ENCODE measurements at places on chromosomes 4 and X.

DNA sequence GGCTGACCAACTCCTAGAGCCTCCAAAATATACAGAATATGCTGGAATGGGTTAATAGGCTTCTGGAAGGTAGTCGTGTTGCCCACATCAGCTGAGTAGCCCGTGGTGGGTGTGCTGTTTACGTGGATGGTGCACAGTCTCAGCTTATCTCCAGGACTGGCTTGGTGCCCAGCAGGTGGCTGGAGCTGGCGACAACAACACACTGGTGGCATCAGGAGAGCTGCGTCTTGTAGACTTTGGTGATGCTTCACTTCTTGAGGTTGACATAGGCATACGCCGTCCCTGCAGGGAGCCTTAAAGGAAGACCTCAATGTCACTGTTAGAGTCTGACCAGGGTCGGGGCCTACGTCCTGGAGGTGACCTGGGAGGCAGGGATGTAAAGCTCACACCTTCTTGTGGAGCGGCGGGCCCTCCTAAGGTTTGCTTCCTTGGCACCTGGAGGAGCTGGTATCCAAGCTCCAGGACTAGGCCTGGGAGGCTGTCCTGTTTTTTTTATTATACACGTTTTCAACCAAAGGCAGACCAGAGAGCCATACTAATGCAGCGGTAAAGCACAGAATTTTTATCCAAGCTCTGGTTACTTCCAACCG, 26.5 kb upstream of the RBMX start:
- no peak for DNase-seq

DNA sequence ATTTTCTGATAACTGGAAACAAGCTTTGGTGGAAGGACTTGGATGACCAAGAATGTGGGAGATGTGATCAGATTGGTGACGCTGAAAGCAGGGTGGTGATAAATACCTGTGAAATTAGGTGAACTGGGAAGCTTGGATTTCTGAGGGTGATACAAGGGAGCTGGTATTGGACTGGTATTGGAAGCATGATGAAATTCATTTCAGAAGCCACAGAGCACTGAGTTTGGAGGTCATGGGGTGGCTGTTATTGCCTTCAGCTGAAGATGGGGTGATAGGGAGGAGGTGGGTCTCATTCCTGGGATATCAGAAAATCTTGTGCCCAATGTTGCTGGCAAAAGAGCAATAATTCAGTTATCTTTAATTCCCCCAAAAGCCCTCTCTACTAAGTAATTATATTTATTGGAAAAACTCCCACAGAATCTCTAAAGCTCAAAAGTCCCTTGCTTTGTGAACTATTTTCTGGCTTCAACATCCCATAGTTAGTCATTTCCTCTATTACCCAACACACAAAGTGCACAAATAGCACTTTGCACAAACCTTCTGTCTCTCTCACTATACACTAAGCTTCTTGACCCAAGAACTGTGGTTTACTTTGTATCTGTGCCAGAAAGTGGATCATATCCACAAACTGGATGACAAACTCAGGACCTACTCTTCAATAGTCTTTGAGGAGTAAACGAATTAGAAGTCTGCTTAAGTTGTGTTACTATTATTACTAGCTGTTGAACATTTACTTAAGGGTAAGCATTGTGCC, 23.1 kb upstream of the CAMK2D start:
- DNase-seq: no peak

- DNase-seq: no peak
Observed at GRCh38 chr4:60682901-60683300, 517.2 kb upstream of the ADGRL3 start.

DNA sequence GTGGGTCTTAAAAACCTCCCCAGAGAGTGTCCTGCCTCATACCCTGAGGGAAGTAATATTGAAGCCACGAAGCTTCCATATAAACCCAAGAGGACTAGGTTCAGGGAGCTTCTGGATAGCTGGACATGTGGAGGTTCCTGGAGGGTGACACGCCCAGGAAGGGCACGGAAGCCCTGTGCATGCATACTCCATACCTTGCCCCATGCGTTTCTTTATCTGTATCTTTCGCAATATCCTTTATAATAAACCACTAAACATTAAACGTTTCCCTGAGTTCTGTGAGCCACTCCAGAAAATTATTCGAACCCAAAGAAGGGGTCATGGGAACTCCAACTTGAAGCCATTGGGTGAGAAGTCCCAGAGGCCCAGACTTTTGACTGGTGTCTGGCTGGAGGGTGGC, 45.7 kb upstream of the HPF1 start:
- no peak for DNase-seq

- no peak for DNase-seq
Observed at GRCh38 chrX:66024570-66024969, 15.3 kb downstream of the VSIG4 start.

DNA sequence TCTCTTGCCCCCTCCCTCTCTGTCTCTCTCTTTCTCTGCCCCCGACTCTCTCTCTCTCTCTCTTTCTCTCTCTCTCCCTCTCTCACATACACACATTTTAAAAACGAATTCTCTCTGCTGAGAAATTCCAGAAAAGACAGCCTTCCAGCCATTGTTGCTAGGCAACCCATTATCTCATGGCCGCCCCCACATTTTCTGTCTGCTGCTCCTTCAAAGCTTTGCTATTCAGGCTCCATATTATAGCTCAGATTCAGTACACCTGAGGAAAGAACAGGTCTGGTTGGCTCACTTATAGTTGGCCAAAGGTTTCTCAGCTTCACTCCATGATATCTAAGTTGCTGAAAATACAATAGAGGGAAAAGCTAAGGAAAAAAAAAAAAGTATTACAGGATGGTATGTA, 174.4 kb upstream of the RADX start:
- DNase-seq: no peak

DNA sequence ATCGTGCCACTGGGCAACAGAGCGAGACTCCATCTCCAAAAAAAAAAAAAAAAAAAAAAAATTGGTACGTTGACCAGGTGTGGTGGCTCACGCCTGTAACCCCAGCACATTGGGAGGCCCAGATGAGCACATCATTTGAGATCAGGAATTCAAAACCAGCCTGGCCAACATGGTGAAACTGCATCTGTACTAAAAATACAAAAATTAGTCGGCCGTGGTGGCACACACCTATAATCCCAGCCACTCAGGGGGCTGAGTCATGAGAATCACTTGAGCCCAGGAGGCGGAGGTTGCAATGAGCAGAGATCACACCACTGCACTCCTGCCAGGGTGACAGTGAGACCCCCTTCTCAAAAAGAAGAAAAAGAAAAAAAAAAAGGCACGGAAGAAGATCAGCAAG, 24.5 kb downstream of the RBMX start:
- no peak for DNase-seq

DNA sequence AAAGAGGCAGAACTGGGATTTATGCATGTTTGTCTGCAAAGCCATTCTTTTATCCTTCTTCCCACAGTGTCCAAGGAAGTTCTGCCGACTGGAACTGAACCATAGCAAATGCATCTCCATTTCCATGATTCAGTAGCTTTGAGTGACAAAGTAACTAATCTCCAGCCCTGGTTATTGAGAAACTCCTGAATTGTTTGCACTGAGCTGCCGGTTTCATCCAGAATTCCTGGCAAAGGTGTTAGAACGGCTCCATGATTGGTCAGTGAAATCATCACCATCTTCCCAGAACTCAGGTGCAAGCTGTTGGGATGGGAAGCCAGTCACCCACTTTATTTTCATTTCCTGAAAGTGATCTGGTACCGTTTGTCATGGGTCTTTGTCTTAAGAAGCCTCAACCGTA, 47.0 kb upstream of the SLC34A2 start:
- DNase-seq: no peak

GRCh38 chr4:74755486-74755885, 38.8 kb downstream of the BTC start:
- DNase-seq: no peak

DNA sequence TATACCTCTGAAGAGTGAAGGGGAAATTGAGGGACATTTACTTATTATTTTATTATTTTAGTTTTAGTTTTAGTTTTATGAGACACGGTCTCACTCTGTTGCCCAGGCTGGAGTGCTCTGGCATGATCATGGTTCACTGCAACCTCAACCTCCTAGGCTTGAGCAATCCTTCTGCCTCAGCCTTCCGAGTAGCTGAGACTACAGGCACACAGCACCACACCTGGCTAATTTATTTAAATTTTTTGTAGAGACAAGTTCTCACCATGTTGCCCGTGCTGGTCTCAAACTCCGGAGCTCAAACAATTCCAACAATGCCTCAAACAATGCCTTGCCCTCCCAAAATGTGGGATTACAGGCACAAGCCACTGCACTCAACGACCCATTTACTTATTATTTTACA, 68.4 kb upstream of the BMP2K start:
- no peak for DNase-seq

DNA sequence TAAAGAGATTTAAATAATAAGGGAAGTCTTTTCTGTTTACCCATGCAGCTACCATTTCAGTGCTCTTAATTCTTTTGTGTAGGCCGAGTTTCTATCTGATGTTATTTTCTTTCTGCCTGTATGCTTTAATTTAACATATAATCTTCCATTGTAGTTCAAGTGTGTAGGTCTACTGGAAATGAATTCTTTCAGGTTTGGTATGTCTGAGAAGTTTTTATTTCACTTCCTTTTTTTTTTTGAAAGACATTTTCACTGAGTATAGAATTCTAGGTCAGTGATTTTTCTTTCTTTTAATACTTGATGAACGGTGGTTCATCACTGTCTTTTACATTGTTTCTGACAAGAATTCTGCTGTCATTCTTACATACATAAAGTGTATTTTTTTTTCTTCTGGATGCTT, 42.1 kb downstream of the VAMP7 start:
- DNase-seq: no peak

DNA sequence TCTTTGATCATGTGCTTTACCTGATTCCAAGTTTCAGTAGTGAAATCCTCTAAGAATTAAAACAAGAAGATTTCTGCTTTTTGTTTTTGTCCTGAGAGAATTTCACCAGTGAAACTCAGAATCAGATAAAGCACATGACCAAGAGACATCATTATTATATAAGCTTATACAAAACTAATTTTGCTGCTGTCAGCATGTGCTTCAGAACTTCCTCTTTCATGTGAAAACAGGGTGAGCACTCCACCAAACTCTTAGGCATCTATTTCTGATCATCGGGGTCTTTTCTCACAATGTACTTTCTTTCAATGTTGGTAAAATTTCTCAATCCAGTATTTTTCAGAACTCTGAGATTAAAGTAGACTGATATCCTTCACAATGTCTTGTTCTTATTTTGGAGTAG, 152.1 kb downstream of the SLC39A8 start:
- no peak for DNase-seq

Data from anterior cingulate cortex (tissue), 58 donors.